Aorta (tissue), 5 donors: ENCODE measurements at places on chromosomes 4 and X.
A peak's percentile ranks its signal among the peaks of the same experiment; 100 is the strongest.

DNA sequence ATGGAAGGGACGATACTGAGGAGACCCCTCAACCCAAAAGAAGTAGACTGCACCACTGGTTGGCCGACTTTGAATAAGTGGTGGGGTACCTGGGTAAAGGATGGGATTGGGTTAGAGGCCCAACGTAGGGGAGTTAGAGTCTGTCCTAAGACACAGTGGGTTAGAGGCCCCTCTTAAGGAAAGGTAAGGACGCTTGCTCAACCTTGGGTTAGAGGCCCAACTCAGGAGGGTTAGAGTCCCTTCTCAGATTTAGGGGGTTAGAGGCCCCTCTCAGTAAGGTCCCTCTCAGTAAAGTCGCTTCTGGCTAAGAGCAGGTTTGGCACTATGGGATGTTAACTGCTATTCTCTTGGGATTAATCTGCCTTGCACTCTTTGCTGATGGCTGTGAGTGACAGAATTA lies 81.3 kb downstream of the ACOX3 start:
- no peak for DNase-seq

- DNase-seq = no peak
Measured at GRCh38 chr4:10461850-10462400, 4.7 kb upstream of the ZNF518B start.

DNA sequence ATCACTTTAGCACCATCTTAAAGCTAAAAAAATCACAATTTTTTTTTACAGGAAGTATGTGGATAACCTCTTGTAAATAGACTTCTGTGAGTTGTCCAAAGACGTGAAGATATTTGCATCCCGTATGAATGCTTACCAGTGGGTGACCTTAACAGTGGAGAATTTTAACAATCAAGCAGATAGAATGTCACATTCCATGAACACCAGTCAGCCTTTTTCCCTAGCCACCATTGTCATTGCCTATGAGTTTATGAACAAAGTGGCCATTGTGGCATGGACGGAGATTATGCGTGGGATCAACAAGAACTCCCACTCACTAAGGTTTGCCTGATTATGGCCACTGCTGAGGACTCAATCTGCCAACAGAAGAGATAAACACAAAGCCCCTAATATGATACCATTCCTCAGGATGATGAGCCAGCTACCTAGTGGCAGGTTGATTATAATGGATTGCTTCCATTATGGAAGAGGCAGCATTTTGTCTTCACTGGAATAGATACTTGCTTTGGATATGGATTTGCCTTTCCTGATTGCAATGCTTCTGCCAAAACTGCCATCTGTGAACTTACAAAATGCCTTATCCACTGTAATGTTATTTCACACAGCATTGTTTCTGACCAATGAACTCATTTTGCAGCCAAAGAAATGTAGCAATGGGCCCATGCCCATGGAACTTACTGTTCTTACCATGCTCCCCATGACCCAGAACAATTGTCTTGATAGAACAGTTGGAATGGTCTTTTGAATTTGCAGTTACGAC lies 830.9 kb upstream of the NDST4 start:
- no peak for DNase-seq

DNA sequence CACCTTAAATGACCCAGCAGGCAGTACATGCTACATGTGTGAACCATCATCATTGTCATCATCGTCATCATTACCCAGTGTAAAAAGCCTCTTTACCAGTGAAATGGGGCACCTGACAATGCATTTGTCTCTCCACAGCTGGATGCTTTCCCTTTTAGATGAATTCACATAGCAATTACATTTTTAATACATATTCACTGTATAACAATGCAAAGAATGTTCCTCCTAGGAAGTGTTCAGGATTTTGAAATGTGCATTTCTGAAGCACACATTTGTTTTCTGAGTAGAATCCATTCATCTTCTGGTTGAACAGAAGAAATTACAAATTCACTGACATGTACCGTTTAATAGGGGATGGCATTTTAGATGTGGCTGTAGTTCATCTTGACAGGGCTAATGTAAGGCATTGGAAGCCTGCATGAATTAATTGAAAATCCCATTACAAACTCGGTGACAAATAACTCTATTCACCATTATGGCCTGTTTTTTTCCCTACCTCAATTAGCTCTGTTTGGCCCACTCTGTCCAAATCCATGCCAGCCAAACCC lies 111.1 kb downstream of the SH3RF1 start:
- no peak for DNase-seq

DNA sequence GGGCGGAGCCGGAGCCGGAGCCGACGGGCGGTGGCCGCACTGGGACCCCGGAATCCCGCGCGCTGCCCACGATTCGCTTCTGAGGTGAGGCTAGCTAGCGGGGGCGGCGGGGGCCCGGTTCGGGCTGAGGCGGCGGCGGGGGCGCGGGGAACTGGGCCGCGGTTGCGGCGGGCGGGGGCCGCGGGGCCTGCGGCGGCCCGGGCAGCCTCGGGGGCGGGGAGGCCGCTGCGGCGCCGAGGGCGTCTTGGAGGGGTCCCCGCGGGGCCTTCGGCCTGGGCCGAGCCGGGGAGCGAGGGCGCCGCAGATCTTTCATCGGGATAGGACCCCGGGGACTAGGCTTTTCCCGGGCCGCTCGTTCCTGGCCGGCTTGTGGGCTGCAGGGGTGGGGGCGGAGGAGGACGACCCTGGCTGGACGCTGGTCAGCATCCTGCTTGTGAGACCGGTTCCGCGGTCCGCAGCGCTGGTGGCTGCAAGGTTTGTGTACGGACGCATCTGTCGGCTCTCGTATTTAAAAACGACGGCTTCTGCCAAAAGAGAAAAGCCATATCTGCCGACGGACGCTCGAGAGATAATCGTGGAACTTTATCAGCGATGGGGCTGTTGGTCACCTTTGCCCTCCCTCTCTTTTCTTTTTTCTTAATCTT lies 419 bp downstream of the ADD1 start:
- DNase-seq = peak; percentile 66

GRCh38 chr4:27666943-27667342 lies 806.3 kb downstream of the STIM2 start:
- no peak for DNase-seq

GRCh38 chrX:154061801-154062200 lies 35.7 kb downstream of the MECP2 start:
- no peak for DNase-seq
